ENCODE measurements at places on chromosomes 7 and 10.
A peak's percentile ranks its signal among the peaks of the same experiment; 100 is the strongest.

DNA sequence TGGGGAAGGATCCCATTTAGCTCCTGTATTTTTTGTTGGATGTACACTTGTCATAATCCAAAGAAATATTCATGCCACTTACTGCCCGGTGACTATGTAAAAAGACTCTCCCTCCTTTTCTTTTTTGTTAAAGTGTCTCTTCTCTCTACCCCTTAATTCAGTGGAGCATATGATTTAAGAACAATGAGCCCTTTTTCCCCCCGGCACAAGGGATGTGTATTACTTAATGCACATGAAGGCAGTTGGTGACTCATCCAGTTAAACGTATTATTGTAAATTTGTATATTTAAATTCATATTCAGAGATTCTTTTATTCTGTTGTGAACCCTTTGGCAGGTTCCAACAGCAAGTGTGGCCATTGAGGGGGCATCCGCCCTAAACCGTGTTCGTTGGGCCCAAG lies 241.9 kb downstream of the SLC25A13 start:
- DNase-seq = no peak

DNA sequence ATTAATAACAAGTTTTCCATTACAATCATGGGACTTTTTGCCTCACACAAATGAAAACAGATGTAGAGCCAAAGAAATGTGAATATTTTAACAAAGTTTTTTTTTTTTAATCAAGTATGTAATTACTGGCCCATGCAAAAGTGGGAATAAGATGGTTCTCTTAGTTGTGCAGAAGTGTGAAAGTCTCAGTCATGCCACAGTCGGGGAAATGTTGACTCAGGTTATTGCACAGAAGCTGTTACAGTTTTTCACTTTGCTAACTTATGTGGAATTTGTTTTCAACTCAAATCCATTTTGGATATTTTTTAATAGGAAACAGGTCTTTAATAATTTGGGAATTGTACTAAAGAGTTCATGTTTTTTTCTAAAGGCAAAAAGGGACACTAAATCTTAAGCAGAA lies 44.0 kb upstream of the CAV2 start:
- DNase-seq = no peak

DNA sequence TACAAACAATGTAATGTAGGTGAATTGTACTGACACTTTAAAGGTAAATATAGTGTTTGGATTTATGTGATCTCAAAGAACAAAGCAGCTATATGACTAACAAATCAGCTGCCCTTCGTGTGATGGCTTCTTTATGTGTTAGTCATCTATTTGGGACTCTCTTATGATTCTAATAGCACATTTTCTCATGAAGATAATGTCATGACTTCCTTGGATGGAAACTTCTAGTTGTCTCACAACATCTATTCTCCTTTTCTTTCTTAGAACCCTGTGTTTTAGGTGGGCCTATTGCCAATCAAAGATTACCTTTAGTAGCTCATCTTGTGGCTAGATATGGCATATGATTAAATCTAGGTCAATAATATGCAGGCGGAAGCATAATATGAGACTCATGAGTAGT lies 45.0 kb downstream of the TMEM106B start:
- DNase-seq = no peak

DNA sequence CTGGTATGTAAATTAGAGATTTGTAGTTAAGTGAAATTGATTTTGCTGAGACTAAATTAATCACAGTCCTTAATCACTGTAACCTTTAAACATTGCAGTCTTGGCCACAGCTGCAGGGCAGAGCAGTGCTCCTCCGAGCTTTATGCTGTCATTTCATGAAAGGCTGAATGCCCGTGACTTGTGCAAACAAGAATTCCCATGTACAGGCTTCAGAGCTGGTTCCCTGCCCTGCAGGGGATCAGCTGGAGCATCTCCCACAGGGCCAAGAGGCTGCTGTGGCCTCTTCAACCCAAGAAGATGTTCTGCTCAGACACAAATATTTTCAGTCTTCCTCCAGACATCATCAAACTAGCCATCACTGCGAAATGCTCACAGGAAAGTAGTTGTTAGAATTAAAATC lies 419.1 kb downstream of the AUTS2 start:
- DNase-seq = no peak

DNA sequence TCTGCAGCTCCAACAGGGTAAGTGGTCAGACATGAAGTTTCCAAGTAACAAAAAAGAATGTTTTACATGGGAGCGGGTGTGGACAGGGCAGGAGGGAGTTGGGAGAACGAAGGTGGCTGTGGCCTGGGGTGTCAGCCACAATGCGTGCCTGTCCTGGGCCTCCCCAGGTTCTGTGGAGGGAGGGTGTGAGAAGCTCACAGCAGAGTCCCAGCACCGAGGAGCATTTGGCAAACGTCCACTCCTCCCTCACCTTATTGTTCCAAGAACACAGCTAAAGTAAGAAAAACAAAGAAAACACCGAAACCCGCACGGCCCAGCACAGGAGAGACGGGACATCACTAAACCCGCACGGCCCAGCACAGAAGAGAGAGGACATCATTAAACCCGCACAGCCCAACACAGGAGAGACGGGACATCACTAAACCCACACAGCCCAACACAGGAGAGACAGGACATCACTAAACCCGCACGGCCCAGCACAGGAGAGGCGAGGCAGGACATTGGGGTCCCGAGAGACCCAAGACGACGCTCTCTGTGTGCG lies 226.4 kb downstream of the MAD1L1 start:
- no peak for DNase-seq

DNA sequence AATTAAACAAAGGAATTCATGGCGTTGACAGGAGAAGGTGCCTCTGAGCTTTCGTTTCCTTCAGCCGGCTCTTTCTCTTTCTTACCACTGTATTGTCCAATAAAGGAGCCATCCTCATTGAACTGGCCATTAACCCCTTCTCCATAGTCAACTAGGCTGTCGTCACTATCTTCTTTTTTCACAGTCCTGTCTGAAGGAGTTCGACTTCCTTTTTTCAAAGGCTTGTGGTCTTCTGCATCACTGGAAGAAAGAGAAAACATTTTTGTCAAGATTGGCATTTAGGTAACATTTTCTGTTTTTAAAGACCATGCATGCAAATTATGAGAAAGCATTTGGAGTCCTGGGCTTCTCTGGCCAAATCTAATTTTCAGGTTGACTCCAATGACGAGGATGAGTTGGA lies 19.7 kb upstream of the LAMB4 start:
- DNase-seq = no peak

DNA sequence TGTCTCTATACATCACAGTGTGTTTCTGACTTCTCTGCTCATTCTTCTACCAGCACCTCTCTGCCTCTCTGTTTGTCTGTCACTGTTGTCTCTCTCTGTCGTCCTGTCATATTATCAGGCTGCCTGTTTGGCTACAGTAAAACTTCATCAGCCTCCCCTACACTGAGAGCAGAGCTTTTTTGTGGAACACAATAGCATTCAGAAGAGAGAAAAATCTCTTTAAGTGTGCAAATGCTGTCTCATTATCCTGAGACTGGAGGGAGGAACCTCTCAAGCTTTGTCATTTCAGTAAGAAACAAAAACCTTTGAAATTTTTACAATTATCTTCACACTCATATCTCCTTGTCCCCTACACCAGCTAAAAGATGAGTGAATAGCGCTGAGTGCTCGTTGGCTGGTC lies 148.4 kb downstream of the PLPP4 start:
- DNase-seq = no peak

GRCh38 chr7:18345641-18346234 lies 149.8 kb upstream of the HDAC9 start:
- DNase-seq = no peak

- no peak for DNase-seq
Measured at GRCh38 chr10:421170-421569, 268.3 kb downstream of the DIP2C start.

- DNase-seq = no peak
Measured at GRCh38 chr7:158700008-158700407, 4.6 kb downstream of the NCAPG2 start.

DNA sequence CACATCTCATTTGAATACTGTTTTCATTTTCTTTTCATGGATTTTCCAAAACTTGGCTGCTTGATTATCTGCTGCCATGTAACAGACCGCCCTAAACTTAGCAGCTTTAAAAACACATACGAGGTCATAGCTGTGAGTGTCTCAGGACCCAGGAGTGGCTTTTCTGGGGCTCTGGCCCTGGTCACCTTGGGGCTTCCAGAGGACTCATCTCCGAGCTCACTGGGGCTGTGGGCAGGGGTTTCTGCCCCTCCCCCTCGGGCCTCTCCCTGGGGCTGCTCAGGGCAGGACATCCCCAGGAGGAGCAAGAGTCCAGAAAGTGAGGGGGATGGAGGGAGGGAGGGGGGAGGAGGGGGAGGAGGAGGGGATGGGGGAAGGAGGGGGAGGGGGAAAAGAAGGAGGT lies 77.0 kb downstream of the NKX6-2 start:
- no peak for DNase-seq

GRCh38 chr7:12067156-12067831 lies 143.8 kb upstream of the TMEM106B start:
- peak; percentile 17 for DNase-seq

DNA sequence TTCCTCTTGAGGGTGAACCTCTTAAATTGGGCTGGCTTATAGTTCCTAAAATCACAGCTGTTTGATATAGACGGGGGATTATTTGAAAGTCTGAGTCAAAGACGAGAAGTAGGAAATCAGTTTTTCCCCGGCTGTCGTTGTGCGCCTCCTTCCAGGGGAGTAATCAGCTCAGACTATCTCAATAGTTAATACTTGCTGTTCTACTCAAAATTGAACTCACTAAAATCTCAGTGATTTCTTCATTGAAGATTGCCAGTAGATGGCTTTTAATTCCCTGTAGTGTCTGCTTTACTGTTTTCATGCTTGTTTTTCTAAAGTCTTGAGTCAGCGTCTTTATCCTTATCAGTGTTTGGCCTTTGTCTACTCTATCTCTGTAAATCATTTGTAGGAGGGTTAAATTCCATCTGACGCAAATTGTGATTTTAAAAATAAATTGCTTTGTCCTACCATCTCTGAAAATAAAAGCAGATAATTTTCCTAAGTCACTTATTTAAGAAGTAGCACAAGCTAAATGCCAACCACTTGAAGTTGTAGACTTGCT lies 47.3 kb downstream of the CNNM2 start:
- DNase-seq = no peak

- DNase-seq = no peak
Measured at GRCh38 chr7:191981-192649, at the start of gene FAM20C. Gene FAM20C (plus strand): TSS chr7:192571. CDS start chr7:193200, 629 bp downstream.
